Stimulated activated CD8-positive, alpha-beta memory T cell treated with anti-CD3 and anti-CD28 coated beads, Interleukin-7, amount 100 ng/mL, for 1 hour (primary cell): ENCODE measurements at places on chromosomes 4 and X.

DNA sequence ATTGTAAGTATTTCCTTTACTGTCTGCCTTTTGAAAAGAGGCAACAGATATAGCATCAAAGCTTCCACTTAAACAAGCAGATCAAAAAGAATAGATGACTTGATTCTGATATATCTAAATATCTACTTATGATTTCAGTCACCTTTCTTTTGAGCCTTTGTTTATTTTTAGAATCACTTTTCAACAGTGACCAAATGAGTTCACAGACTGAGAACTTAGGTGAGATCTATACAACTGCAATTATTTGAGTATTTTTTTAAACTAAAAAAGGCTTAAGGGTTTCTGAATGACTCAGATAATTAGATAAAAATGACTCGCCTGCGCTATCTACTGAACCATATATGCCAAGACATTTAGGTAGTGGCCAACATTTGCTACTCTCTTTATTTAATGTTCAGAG, 166.7 kb upstream of the KCNIP4 start:
- DNase-seq, result no peak

GRCh38 chr4:128820671-128821070, 11.2 kb downstream of the JADE1 start:
- DNase-seq, result no peak

- no peak for DNase-seq
Measured at GRCh38 chr4:7815981-7816380, 123.7 kb downstream of the AFAP1 start.

GRCh38 chr4:38925492-38926413, 58.1 kb downstream of the FAM114A1 start:
- DNase-seq, result no peak

DNA sequence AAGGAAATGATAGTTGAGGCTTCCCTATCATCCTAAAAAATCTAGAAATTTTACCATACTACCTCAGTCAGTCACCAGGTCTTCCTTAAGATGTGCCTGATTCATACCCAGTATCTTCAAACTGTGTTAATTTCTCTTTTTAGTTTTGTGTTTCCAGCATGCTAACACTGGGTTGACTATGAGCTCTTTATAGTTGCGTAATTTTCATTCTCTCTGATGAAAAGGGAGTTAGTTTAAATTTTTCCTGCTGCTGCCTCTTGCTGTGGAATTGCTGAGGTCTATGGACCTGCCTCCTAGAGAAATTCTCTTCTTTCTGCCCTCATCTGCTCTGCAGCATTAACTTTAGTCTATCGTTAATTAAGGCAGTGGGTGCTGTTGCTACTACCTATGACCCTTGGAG, 66.6 kb downstream of the BANK1 start:
- no peak for DNase-seq

DNA sequence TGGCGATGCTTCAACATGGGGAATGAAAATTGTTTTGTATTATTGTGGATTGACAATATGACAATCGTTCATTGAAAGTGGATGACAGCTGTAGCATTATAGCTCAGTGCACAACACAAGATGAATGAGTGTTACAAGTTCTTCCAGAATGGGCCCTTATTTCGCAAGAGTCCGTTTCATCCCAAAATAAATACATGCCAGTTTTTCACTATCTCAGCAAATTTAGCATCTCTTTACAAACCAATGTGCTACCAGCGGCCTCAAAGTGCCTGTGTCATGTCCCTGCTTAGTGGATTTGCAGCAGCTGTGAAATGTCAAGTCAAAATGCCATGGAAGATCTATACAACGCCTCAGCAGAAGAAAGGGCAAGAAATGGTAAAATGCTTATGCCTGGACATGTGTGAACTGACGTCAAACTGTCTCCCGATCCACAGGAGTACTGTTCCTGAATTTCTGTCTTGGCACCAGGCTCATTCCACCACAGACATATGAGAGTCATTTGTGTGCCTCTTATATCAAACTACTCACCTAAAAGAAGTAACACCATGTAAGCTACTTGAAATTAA, 109.6 kb downstream of the MAML3 start:
- no peak for DNase-seq

- no peak for DNase-seq
Measured at GRCh38 chrX:1529756-1530155, 7.2 kb downstream of the P2RY8 start.

DNA sequence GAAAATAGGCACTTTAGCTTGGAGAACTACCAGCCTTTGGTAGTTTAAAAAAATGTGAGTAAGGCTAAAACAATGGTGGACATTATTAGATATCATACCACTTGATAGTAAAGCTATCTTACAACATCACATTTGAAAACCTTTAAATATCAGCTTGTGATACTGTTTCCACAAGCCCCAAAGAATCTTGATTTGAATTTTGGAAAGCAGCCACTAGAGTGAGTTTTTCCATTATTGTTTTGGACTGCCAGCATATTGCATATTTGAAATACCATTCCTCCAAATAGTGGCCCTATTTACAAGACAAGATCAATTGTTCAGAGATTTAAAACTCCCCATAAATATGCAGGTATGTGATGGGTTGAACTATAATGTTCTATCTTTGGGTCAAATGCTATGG, 303.0 kb upstream of the PRPS2 start:
- DNase-seq, result no peak

DNA sequence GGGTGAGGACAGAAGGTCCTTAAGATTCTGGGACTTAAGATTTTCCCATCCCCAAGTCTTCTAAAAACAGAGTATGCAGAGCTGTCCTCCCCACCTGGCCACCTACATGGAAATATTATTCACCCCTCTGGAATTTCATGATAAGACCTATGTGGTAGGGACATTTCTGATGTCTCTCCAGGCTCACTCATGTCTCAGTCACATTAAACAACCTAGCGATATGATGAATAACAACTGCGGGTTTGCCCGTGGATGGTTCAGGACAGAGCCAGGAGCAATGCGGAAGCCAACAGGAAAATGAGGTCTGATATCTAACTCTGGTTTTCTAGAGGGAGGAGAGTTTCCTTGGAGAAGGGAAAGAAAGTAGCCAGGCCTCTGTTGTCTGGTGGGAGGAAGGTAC, 47.4 kb downstream of the TEX13A start:
- DNase-seq, result no peak

DNA sequence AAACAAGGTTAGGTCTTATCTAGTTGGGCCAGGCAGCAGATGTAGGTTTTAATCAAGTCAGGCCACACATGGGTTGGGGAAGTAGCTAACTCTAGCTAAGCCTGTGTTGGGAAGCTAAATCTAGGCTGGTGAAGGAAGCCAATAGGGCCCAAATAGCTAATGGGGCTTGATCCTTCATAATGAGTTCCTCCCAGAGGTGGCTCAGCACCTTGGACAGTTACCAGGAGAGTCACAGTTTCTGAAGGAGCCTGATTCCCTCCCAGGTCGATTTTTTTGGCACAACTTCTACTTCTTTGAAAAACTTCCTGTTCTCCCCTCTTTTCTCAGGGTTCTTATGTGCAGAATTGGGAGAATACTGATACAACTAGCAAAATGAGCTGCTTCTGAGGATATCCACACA, 242.5 kb upstream of the PRPS2 start:
- DNase-seq, result no peak

DNA sequence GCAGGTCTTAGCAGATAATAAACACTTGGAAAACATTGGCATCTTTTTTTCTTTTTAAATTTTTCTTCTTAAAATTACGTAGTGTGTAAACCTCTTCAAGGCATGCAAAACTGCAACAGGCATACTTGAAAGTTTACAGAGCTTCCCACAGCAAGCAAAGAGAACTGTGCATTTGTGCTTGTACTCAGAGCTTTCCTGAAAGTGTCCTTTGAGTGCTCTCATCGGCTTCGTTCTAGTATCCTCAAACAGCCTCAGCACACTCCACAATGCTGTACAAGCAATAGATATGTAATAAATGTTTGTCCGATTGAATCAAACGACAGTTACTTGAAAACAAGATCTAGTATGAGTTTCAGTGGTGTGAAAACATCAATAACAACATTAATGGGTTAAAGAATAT, 227.5 kb downstream of the PAPSS1 start:
- no peak for DNase-seq

- DNase-seq, result no peak
Measured at GRCh38 chr4:16572631-16573030, 325.8 kb downstream of the LDB2 start.

GRCh38 chrX:70132877-70133302, 357 bp upstream of the IGBP1 start:
- DNase-seq, result no peak

DNA sequence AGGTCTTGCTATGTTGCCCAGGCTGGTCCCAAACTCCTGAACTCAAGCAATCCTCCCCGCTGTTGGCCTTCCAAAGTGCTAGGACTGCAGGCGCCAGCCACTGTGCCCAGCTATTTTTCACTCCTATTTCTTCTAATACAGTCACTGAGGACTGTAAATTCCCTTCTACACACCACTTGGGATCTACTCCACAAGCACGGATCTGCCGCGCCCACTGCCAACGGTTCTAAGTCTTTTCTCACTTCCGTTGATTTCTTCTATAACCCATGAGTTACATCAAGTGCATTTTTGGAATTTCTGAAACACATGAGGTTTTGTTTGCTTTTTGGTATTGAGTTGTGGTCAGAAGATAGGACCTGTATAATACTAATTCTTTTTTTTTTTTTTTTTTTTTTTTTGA, 48.6 kb downstream of the FAM53A start:
- no peak for DNase-seq

DNA sequence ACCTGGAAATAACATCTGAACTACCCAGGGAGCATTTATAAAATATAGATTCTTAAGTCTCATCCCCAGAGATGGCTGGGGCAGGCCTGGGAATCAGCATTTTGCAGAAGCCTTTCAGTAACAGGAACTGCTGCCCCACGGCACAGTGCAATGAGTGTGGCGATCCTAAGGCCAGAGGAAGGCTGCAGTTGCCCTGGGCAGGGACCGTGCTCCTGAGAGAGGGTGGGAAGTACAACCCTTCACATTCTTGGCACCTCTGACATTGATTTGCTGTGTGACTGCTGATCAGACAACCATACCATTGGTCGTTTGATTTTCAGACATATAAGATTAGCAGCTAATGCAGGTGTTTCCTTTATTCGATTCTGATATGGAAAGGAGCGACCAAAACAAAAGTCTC, 233.6 kb downstream of the STIM2 start:
- DNase-seq, result no peak

DNA sequence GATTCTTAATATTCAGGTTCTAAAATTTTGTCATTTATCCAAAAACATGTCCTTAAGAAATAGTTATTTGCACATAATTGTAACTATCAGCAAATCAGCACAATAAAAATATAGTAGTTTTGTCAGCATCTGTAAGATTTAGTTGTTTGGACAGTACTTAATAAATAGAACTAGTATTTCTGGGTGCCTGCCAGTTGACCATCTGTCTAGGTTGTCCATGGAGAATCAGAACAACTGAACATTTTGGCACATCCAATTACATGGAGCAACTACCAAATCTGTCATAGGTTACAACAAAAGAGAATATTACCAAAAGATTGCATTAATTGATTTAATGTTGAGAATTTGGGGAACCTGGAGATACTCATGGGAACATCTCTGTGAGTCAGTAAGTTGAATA, 305.5 kb upstream of the TACR3 start:
- DNase-seq, result no peak

GRCh38 chrX:118189000-118189399, 72.4 kb upstream of the KLHL13 start:
- no peak for DNase-seq

DNA sequence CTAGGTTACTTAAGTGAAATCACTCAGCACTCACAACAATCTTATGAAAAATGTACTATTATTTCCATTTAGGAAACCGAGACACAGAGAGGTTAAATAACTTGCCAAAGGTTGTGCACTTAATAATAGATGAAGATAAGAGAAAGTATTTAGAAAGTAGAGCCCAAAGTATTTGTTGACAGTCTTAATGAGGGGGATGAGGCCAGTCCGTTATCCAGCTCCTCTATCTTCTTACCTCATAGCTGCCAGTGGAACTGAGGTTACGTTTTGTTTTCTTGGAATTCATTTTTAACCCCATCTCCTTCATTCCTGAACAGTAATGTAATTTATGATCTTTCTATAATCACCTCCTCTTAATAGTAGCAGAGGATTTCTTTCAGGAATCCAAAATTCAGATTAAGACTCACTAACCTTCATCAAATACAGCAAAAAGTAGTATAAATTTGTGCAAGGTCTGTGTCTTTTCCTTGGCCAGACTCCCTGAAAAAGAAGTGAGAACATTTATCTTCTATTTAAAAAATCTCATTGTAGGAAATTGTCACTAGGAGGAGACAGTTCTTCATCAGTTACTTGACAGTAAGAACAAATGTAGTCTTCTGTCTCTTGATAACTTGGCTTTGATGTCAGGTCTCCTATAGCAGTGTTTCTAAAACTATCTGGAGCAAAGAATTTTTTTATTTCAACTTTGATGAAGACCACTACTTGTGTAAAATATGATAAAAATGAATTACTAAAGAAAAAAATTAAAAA, 35.5 kb downstream of the F8 start:
- DNase-seq, result no peak

- no peak for DNase-seq
Measured at GRCh38 chr4:90128961-90129495, 1.8 kb downstream of the CCSER1 start.

DNA sequence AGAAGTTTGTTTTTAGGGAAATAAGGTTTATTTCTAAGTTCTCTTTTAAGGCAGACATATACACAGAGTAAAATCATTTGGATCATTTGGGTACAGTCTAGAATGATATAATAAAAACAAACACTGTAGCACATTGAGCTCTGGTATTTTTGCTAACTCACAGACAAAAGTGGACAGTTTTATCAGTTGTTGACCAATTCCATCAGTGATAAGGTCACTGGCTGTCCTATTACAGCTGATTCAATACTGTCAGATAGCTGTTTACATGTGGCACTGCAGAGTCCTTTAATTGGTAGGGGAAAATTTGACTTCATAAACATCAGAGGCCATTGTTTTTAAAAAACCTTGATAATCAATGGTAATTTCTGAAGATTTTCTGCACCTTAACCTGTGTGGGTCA, 3.5 kb downstream of the IBSP start:
- no peak for DNase-seq

- DNase-seq, result no peak
Measured at GRCh38 chr4:30716681-30717207, 3.4 kb upstream of the PCDH7 start.

DNA sequence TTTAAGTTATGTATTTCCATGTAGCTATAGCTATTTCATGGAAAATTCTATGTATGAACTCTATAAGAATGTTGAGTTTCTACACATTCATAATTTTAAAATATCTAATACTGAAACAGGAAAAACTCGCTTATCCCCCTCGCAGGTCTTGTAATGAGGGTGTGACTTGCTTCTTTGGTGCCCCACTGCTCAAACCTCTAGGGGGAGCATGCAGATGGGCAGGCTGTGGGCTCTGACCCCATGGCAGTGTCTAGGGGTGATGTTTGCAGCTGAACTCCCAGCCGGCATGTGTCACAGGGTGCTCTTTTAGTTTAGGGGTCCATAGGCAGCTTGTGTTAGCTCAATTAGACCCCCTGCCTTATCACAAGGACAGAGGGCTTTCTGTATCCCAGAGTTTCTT, 1825.7 kb upstream of the ADGRL3 start:
- DNase-seq, result no peak

GRCh38 chrX:71637848-71638247, 19.5 kb upstream of the CXCR3 start:
- DNase-seq, result no peak
